ENCODE measurements at places on chromosomes 4 and X.

- no peak for DNase-seq
These were observed 14.0 kb upstream of the ART3 start for GRCh38 chr4:76060506-76060905.

DNA sequence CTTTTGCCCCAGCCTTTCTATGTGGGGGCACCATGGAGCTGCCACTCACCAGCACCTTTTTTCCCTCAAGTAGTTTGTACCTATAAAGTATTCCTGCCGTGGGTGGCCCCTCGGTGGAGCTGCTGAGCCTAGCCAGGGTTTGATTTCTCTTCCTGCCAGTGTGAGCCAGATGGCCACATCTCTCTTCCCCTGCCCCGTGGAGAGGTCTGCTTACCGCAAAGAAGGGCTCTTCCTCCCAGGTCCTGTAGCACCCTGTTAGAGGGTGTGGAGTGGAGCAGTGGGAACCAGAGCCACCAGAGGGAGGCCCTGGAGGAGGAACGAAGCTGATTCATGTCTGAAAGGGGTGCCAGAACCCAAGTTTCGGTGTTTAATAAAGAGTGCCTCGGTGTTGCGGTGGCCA, 95.4 kb downstream of the PTTG2 start:
- DNase-seq = no peak

GRCh38 chr4:59608466-59608865, 1591.7 kb upstream of the ADGRL3 start:
- no peak for DNase-seq

DNA sequence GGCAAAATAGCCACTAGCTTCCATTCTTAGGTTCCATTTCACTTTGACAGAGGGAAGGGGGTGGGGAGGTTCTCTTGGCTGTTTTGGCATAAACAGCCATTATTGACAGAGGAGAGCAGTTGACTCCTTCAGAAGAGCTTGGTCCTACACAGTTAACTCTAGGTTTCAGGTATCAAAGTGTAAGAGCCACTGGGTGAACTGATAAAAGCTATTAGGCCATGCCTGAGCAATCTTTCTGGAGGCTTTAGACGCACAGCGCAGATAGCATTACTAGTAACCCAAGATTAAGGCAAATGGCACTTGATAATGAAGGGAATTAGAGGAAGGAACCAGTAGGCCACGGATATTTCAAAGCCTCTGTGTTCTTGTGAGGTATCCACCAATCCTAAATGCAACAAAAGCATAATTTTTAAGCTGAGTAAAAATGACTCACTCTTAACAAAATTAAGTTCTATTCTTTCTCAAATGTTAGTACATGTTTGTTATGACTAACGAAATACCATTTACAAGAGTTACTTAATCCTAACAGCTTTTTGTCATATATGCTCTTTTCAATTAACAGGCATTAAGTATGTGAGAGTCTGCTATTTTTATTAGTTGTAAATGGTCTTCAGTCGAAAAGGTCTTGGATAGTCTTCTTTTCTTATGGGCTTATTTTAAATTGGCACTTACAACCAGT, 53.6 kb downstream of the SLC7A11 start:
- DNase-seq = no peak

DNA sequence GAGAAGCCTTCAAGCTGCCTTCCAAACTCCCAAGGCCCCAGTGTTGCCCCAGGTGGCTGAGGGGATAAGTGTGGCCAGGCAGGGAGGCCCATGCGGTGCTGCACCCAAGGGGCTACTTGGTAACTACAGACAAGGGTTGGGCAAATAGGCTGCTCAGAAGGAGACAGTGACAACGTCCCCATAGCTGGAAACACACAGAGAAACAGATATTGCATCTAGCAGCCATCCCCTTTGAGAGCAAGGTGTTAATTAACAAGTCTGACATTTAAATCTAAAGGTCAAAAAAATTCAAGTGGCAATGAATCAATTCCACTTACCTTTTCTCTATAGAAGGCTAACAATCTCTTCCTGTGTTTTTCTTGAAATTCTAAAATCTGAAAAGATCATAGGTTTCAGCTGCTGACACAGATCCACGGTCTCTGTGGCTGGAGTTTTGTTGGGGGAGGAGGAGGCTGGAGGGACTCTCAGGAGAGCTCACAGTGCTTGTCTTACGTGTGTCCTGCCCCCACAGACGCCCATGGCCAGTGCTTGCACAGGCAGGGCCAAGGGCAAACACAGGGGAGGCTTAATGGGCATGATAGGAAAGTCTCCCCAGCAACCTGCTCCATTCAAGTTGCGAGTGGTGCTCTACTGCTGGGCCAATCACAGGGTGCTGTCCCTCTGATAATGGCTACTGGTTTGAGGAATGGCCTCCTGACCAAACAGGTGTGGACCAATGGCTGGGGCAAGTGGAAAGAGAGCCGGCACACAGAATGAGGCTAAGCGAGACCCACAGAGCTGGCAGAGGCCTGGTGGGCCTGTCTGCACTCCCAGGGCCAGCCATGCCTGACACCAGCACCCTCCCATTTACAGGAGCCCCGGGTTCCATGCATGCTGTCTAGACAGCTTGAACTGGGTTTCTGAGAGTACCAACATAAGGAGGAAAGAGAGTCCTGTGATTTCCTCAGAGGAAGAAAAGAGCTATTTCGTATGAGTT, 22.6 kb downstream of the RNF212 start:
- no peak for DNase-seq

GRCh38 chrX:10725071-10725470, 104.7 kb upstream of the MID1 start:
- no peak for DNase-seq

GRCh38 chrX:124720532-124720931, 374.2 kb downstream of the SH2D1A start:
- DNase-seq = no peak

Measured in NCI-H1417 (cell line).